Regular cardiac myocyte (primary cell): ENCODE measurements at places on chromosomes 6 and 20. TPM values are rescaled to one million over a fixed set of nuclear protein-coding genes. Genes with fewer than 3 reads are reported as not detected.

The ABHD16B gene
- not detected in 2 replicates for total RNA-seq

The ELOVL4 gene
- total RNA-seq = 6.2 and 7.3 TPM in 2 replicates

The SLC22A7 gene
- not detected in 2 replicates for total RNA-seq

The ADAM33 gene
- total RNA-seq = 1.2 and 1.7 TPM in 2 replicates

The ITPR3 gene
- 9.0 and 10.4 TPM in 2 replicates for total RNA-seq

The SIM1 gene
- under 0.01 and 1.9 TPM in 2 replicates for total RNA-seq

The PTK7 gene
- 47.0 and 107 TPM in 2 replicates for total RNA-seq

The CYP21A2 gene
- 0.19 TPM in 1 of 2 replicates, not detected in the other for total RNA-seq

The OR2J1 gene
- total RNA-seq = not detected in 2 replicates

The RAB32 gene
- total RNA-seq = 132 and 164 TPM in 2 replicates

The NPEPL1 gene
- total RNA-seq = 19.7 and 21.4 TPM in 2 replicates

The RGS17 gene
- 7.3 and 9.3 TPM in 2 replicates for total RNA-seq

The RPL10A gene
- 2,091 and 2,203 TPM in 2 replicates for total RNA-seq

The KCNQ2 gene
- total RNA-seq = 0.19 TPM in 1 of 2 replicates, not detected in the other

The SYNCRIP gene
- total RNA-seq = 42.8 and 91.6 TPM in 2 replicates

The ZC3H12D gene
- under 0.01 TPM in 2 replicates for total RNA-seq

The VSX1 gene
- total RNA-seq = not detected in 2 replicates

The ZNFX1 gene
- total RNA-seq = 39.3 and 40.3 TPM in 2 replicates

The EPPIN gene
- total RNA-seq = not detected in 2 replicates

The C6orf52 gene
- total RNA-seq = 0.56 TPM in 1 of 2 replicates, not detected in the other

The PHACTR1 gene
- total RNA-seq = 0.19 and 0.56 TPM in 2 replicates

The SRSF12 gene
- under 0.01 and 0.28 TPM in 2 replicates for total RNA-seq

The BCLAF1 gene
- total RNA-seq = 70.8 and 108 TPM in 2 replicates

The SAPCD1 gene
- 0.19 and 0.85 TPM in 2 replicates for total RNA-seq

The CPNE5 gene
- total RNA-seq = under 0.01 TPM in 1 of 2 replicates, not detected in the other

The MTFR2 gene
- total RNA-seq = 0.85 and 6.5 TPM in 2 replicates

The PGC gene
- total RNA-seq = not detected in 2 replicates

The VGLL2 gene
- not detected in 2 replicates for total RNA-seq

The BPIFA1 gene
- total RNA-seq = not detected in 2 replicates
